NCI-H1930 (cell line): ENCODE measurements at places on chromosomes 5 and 9.

- no peak for DNase-seq
These were observed 23.4 kb downstream of the WWC1 start for GRCh38 chr5:168314735-168315411.

DNA sequence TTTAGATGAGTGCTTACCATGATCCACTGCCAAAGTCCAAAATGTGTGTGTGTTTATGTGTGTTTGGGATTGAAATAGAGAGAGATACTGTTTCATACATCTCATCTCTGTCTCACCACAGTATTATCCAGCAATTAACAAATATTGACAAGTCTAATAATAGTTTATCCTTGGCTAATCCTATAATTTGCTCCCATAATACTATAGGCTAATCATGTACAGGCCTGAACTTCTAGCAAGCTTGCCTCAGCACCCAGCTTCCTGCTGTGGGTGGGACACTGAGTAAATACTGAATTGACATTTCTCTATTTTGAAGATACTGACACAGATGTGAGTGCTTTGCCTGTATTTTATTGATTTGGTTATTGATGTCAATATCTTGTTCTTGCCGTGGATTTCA is 35.3 kb upstream of the KCNV2 start:
- DNase-seq, result no peak

DNA sequence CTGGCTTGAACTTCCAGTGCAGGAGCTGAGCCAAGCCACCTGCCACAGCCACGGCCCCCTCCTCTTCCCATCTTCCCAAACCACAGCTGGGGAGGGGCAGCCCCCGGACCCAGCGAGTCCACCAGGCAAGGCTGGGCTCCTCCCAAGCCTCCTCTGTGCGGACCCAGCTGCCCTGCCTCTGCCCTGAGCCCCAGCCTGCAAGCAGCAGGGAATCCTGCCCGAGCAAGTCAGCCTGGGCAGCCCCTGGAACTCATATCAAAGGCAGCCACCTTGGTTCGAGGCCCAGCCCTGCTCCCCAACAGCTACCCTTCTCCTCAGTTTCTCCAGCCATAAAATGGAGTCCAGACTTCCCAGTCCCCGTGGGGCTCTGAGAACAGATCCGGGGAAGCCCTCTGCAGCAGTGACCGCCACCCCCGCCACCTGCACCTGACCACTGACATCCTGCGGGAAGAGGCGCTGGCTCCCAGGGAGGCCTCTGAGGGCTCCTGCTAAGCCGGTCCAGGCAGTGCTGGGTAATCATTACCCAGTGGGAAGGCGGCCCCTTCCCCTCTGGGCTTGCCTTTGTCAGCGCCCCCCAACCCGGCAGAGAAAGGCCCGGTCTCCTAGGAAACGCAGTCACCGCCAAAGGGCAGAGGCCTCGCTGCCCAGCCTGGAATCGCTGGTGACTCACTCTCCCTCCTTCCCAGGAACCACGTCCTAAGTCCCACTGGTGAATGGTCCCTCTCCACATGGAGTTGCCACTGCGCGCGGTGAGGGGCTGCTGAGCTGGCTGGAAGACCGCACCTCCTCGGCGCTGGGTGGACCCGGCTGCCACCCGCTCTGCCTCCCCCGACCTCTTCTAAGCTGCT is 1.5 kb downstream of the VAV2 start:
- no peak for DNase-seq

DNA sequence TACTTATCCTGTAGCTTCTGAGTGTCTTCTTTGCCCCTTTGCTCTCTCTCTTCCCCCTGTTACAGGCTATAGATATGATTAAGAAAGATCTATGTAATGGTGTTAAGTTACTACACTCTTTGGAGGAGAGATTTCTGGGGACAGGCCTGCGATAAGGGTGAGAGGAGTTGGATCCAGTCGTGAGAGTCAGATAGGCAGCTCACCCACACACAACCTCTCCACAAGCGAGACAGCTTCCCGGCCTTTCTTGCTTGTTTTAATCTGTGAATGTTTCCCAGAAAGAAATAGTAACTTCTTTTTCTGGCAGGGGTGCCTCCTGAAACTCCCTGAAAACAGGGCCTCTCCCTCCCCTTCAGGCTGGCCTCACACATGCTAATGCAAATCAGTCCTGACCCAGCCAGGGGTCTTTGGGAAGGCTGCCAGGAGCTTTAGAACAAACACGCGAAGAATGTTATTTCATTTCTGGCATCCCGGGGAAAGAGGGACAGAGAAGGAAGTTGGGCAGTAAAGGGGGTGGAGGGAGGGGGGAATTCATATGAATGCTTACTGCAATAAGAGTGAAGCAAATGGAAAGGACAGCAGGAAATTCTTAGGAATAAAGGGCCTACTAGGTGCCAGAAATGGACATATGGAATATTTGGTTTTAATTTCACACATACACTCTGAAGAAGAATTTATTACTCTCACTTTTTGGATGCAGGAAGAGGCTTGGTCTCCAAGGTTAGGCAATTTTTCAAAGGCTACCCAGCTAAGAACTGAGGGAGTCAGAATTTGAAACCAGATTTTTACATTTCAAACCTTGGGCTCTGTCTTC is 215.8 kb upstream of the TRIM32 start:
- DNase-seq, result no peak

- no peak for DNase-seq
These were observed 53.0 kb downstream of the ZNF622 start for GRCh38 chr5:16412556-16412955.

GRCh38 chr5:140588311-140589070 is 23.9 kb downstream of the SLC35A4 start:
- DNase-seq, result no peak

DNA sequence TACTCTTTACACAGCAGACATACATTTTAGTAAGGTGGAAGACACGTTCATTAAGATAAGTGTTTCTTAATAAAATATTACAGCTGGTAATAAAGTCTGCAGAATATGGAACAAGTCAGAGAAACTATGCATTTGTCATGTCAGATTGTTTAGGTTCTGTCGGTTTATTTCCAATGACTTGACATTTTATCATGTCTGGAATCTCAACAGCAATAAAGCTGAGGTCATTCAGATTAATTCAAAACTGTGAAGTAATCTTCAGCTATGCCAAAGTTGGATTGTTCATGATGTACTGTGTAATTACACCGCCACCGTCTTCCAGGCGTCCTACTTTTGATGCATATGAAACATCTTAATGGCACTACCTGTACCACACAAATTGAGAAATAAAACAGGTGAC is 1032.6 kb downstream of the CDH12 start:
- no peak for DNase-seq

DNA sequence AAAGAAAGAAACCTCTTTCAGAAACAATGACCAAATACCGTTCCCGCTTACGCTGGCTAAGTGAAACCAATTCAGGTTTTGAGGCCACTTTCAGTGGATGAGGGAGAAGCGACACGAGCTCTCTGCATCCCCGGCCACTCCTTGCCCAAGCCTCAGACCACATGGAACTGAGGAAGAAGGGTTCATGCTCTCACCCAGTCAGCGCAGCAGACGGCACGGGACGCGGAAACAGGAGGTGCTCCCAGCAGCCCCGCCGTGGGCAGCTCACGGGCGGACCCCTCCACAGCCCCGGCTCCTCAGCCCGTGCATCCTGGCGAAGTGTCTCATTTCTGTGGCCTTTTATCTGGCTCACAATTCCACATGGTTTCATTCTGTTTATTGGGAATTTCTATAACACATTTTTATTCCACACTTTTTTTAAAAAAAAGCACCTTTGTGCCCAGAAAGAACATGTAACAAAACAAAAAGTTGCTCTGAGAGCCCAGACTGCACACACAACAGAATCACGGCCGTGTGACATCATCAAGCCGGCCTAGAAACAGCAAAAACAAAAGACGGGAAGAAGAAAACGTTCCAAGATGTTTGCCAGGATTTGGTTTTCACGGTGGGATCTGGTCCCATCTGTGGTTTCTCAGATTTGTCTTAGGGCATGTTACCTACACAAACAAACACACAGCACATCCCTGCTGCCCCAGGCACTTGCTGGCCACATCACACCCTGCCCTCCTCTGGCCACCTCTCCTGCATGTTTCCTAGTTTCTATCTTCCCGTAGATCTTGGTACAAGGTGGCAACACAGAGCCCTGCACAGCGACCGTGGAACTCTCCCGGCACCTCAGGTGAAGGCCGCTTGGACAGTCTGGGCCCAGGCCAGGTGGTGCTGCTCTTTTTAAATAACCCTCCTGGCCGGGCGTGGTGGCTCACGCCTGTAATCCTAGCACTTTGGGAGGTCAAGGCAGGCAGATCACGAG is 16.2 kb downstream of the QSOX2 start:
- DNase-seq, result no peak

GRCh38 chr9:127370147-127370579 is 26.8 kb upstream of the SLC2A8 start:
- DNase-seq, result no peak

GRCh38 chr9:122263699-122264349 is 816 bp downstream of the RBM18 start:
- DNase-seq, result no peak

DNA sequence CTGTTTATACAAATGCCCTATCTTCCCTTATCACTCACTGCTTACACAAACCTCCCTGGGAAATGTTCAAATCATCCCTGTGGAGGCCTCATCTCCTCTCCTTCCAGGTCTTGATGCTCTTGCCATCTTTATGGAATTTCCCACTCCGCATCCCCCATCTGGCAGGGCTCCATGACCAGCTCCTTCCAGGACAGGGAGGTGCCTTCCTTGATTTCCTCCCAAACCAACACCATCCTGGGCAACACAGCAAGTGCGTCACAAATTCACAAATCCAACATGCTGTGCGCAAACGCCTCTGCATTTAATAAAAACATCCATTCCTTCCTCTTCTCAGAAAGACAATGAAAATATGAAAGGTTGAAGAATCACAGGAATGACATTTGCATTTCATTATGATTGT is 51.7 kb downstream of the EPB41L4A start:
- DNase-seq, result no peak

GRCh38 chr5:66223637-66224036 is 79.5 kb downstream of the SREK1 start:
- no peak for DNase-seq

- DNase-seq, result no peak
These were observed 5.0 kb upstream of the SPARC start for GRCh38 chr5:151691706-151692105.

- no peak for DNase-seq
These were observed 51.0 kb upstream of the FYB1 start for GRCh38 chr5:39270225-39270848.

- DNase-seq, result no peak
These were observed 221.2 kb downstream of the SLC12A2 start for GRCh38 chr5:128304791-128305190.

- no peak for DNase-seq
These were observed 55.1 kb upstream of the TLR4 start for GRCh38 chr9:117649126-117649525.

DNA sequence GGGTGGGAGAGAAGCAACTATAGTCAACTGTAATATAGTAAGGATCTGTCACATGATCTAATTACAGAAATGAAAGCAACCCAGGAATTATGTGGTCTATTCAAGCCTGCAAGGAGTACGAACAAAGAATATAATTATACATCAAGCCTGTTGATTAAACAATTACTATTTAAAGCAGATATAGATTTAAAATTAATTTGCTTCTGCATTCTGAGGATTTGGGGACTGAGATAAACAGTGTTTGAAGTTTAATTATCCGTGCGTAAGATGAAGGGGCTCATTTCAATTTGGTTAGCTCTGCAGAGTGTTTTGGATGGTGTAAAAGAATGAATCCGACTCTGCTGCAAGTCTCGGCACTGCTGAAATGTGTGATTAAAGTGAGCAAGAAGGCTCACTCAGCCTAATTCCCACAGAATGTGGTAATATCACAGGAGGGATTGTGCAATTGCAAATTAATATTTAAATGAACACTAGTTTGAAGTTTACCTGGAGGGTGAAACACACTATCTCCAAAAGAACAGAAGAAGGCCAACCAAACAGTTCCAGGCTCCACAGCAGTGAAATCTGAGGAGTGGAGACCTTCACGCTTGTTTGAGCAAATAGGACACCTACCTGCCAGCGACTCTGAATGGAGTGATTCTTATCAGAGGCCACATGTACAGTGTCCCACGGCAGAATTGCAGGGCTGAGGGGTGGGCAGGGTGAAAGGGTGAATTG is 420.6 kb upstream of the SLC30A5 start:
- DNase-seq, result no peak

- no peak for DNase-seq
These were observed 8.1 kb downstream of the SLC12A7 start for GRCh38 chr5:1103505-1104326.

- DNase-seq, result no peak
These were observed 71.6 kb upstream of the GALNT10 start for GRCh38 chr5:154118893-154119336.

DNA sequence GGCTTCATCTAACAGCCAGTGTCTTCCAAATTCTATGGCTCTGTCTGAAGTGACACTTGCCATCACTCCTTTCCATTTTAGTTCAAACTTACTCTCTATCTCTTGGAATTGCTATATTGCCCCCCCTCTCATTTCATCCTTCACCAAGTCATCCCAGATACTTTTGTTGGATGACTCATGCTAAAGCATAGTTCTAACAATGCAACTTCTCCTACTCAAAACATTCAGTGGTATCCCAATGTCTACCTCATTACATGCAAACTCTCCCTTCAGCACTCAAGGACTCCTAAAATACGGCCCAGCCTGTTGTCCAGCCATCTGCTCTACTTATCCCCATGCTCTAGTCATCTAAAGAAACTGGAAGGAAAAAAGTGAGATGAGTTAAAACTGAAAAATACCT is 171.6 kb downstream of the RASEF start:
- no peak for DNase-seq

GRCh38 chr9:7103367-7103766 is 345.6 kb downstream of the KDM4C start:
- DNase-seq, result no peak

DNA sequence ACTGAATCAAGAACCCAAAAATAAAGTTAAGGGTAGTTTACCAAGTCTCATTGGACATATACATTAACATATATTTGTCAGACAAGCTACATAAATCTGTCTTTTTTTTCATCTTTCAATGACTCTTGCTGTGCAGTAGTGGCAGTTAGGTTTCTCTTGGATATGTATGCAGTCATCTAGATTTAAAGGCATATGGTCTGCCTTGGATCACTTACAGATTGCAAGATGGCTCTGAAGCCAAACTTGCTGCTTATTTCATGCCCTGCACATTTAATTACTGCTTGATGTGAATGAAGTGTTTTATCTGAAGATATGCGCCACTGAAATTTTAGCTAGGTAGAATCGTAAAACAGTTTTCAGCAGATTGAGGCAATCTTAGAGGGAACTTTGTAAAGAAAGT is 18.6 kb upstream of the MAN2A1 start:
- no peak for DNase-seq

- DNase-seq, result no peak
These were observed 309.4 kb downstream of the NR3C1 start for GRCh38 chr5:143094087-143094521.

- no peak for DNase-seq
These were observed 27.7 kb downstream of the NDST1 start for GRCh38 chr5:150535611-150536010.
